NCI-H1105 (cell line): ENCODE measurements at places on chromosomes 6 and 20.

DNA sequence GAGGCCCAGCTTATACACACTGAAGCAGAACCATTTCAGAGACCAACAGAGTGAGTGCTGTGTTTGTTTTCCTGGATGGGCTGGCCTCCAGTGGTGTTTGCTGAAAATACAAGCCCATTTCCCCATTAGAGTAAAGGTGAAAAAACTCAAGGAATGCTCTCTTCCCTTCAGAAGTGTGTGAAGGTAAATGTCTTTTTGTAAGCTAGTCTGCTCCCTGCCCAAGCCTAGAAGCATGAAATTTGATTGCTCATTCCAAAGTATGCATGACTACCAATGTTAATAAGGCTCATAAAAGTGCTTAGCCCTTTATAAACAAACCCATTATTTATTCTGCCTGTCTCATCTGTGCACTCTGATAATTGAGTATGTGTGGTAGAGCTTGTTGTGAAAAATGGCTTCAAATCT lies 59.1 kb downstream of the ADGRF1 start:
- no peak for DNase-seq

GRCh38 chr6:112618849-112619248 lies 271.7 kb downstream of the RFPL4B start:
- no peak for DNase-seq

- no peak for DNase-seq
These were observed 78.8 kb downstream of the PHACTR3 start for GRCh38 chr20:59683181-59683580.

DNA sequence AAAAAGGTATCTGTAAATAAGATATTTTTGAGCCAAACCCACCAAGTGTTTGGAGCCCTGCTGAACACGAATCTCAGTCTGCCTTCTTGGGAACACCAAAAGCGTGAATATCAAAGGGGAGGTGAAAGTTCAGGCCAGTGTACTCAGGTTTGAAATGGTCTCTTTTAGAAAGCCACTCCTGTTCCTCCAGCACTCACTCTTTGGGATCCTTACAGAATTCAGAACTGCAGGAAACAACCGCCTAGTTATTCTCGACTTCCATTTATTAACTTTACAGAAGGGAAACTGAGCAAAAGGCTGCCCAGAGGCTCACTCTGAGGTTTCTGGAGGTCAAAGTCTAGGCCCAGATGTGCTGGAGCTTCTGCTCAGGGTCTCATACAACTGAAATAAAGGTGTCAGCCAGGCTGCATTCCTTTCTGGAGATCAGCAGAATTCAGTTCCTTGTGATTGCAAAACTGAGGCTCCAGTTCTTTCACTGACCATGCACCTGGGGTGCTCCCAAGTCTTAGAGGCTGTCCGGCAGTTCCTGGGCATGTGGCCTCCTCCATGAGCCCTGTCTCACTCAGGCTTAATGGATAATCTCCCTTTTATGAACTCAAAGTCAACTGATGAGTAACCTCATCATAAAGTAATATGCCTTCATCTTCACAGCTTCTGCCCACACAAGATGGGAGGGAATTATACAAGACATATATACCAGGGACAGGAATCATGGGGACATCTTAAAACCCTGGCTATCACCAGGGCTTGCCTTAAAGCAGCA lies 65.5 kb upstream of the TNFAIP3 start:
- no peak for DNase-seq

DNA sequence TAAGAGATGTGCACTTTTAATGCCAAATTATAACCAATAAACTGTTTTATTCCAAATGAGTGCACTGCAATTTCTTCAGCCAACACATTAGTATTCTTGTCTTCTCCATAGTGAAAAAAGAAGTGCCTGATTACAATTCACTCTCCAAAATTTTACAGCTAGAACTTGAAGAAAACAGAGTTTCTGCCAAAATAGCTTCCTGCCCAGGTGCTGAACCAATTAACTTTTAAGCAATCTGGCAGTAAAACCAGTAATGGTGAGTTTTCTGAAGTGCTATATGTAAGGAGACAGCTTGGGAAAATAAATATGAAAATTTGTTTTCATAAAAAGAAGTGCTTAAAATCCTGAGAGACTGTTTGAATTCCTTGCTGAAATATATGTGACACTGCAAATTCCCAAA lies 266.0 kb upstream of the NT5E start:
- DNase-seq = no peak

GRCh38 chr6:15484821-15485220 lies 178.0 kb downstream of the DTNBP1 start:
- DNase-seq = no peak

DNA sequence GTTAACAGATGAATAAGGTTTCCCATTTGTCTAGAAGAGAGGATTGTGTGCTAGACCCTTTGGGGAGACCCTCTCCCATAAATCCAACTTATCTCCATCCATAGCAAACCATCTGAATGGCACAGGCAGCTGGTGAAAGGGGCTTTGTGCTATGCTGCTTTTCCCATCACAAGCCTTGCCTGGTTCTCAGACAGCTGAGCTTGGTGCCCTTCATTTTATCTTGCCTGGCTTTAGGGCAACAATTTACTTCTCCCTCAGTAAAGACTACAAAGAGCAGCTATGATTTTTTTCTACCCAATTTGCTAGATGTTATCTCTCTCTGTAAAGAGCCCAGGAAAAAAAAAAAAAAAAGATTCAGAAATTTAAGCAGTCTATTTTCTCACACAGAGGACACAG lies 117.0 kb upstream of the COL21A1 start:
- no peak for DNase-seq

DNA sequence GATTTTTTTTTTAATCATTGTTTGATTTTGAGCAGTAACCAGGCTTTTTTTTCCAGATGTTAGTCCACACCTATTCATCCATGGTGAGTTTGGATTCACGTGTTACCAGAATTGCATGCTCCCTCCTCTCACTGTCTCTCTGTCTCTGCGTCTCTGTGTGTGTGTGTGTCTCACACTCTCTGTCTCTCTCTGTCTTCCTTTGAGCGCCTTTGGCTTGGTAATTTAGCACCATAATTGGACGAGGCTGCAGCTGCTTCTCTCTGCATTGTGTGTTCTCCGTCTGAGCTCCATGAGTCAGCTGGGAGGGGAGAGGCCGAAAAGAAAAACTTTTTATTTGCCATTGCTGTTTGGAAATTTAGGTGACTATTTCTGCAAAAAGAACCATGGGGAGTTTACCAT lies 3.4 kb downstream of the TFAP2B start:
- DNase-seq = peak; percentile 65

DNA sequence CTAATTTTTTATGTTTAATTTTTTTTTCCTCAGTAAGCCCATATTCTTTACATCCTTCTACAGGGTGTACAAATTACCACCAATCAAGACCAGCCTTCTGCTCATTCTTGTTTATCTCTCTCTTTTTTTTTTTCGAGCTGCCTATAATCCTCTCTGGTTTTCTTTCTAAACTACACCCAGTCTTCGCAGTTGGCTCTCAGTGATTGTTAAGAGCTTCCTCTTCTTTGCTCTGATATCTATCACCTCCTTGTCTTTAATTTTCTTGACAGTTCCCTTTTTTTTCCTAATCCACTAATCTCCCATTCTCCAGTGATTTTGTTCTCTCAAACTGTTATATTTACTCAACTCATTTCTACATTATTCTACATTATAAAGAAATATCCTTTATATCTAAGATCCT lies 38.5 kb upstream of the PTPRK start:
- no peak for DNase-seq

- DNase-seq = no peak
These were observed 81.8 kb downstream of the NFATC2 start for GRCh38 chr20:51460569-51461265.

- no peak for DNase-seq
These were observed 133.1 kb downstream of the SOX4 start for GRCh38 chr6:21726676-21727075.

DNA sequence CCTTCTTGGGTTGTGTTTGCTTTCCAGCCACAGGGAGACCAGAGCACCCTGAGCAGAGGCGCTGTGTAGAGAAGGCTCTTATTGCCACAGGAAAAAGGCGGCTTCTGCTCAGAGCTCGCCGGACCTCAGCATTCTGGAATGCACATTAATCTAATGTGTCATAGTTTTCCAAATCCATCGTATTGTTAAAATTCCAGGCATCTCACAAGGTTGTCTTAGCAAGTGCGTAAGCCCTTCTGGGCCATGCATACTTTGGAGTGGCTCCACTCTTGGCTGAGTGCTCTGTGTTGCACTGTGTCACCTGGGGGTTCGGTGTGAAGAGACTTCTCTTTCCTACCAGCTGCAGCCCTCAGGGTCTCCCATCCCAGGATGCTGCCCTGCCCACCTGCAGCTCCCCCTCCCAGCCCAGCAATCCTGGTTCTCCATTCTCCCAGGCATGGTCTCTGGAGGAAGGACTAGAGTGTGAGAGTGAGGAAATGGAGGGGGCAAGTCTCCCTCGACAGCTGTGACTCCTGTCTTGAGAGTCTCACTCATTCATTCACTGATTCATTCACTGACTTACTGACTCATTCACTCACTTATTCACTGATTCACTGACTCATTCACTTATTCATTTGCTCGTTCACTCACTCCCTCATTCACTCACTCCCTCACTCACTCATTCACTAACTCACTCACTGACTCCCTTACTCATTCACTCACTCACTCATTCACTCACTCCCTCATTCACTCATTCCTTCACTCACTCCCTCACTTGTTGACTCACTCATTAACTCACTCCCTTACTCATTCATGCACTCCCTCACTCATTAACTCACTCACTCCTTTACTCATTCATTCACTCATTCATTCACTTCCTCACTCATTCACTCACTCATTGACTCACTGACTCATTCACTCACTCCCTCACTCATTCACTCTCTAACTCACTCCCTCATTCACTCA lies 83.7 kb upstream of the MPC1 start:
- DNase-seq = no peak

DNA sequence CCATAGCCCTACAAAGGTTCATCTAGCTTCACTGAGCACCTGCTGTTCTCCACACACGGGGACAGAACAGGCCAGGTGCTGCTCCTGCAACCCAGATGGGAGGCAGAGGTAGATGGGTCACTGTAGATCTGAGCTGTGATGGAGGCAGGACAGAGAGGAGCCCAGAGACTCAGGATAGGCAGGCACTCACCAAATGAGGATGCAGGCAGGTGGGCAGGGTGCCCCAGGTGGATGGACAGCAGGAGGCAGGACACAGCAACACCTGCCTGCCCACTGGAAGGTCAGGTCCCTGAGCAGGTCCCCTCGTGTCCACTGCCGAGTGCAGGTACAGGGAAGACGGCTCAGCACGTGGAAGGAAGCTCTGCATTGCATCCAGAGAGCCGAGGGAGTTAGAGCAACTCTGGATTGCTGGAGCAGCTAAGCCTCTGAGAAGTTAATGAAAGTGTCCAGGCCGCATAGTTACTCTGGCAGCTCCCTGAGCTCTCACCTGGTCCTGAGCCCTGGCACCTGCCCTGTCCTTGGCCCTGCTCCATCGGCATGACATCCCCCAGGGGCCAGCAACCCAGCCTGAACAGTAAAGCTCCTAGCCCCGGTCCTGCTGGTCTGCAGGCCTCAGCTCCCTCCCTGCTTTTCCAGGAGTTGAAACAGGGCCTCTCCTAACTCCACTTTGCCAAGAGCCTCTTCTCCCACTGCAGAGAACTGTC lies 4.9 kb upstream of the YTHDF1 start:
- DNase-seq = no peak

DNA sequence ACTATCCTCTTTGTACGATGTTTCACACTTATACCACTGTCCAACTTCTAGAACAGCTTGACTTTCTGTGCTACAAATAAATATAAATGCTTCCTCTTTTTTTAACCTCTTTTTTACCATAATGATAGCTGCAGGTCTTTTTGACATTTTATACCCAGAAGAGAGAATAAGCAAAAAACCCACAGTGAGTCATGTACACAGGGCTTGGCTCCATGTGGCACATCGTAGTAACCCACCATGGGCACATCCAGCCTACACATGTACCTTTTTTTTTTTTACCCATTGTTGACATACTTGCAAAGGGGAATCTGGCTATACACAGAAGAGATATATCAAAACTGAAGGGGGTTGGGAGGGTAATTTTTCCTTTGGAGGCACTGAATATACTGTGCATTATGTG lies 59.5 kb upstream of the RSPO3 start:
- DNase-seq = no peak

DNA sequence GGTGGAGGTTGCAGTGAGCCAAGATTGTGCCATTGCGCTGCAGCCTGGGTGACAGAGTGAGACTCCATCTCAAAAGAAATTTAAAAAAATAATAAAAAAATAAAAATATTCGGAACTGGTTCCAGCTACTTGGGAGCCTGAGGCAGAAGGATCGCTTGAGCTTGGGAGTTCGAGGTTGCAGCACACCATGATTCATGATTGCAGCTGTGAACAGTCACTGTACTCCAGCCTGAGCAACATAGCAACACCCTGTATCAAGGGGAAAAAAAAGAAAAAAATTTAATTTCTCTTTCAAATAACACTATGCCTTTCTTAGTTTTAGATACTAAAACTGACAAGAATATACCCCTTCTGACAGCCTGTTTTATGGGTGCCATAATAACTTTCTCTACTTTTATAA lies 10.5 kb downstream of the KDM1B start:
- no peak for DNase-seq

DNA sequence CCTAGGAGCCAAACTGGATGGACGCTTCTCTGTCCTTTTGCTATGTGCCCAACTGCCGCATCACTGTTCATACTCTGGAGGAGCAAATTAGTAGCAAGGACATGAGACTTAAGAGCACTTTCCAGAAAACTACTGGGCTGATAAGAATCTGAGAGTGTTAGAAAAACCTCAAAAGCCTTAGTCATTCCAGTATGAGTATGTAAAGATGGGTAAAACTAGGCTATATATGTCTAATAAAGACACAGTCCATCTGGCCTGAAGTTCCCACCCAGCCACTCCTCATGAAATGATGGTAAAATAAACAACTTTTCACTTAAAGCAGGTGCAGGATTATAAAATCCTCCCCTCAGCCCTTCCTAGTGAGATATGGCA lies 30.6 kb downstream of the SHLD1 start:
- DNase-seq = no peak

DNA sequence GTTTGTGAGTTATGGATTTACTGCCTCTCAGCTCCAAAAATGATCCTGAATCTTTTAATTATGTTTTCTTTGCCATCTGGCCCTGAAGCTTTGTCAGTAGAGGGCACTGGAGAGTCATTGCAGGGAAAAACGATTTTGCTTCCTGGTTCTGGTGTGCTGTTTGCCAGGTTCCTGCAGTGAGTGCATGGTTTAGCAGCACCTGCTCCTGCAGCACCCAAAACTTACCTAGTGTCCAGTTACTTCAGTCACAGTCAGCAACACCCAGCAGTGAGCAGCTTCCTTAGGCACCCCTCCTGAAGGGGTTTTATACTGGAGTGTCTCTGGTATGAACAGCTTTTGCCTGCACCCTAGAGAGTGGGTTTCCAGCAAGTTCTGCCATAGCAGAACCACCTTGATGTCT lies 6.0 kb upstream of the TRIM26 start:
- peak; percentile 73 for DNase-seq

DNA sequence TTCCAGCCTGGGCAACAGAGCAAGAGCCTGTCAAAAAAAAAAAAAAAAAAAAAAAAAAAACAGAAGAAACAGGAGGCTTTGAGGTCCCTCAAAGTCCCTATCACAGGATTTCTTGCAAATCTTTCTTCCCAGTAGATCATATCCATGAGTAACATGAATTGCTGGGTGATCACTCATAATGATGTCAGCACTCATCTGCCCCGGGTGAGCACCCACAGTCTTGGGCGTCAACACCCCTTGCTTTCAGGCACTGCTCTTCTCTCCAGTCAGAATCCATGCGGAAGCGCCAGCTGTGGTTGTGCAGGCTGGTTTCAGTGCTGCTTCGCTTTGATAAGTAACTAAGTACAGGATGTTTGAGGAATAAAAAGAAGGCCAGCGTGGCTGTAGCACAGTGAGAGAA lies 40.2 kb upstream of the INSM1 start:
- no peak for DNase-seq
